ENCODE measurements at places on chromosomes 11 and 22. TPM values are rescaled to one million over a fixed set of nuclear protein-coding genes. Genes with fewer than 3 reads are reported as not detected.

DNA sequence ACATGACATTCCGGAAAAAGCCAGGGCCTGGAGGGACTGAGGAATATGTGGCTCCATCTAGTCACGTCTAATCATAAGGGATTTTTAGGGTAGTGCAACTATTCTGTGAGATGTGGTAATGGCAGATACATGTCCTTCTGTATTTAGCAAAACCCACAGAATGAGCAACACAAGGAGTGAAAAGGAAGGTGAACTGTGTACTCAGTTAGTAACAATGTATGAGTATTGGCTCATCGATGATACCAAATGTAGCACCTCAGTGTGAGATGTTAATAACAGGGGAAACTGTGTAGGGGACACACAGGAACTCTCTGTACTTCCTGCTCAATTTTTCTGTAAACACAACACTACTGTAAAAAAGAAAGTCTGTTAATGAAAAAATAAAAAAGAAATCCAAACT, 42.0 kb upstream of the CARS1 start:
- DNase-seq, result no peak

GRCh38 chr22:40609216-40609615, 27.3 kb downstream of the MRTFA start:
- DNase-seq, result no peak

DNA sequence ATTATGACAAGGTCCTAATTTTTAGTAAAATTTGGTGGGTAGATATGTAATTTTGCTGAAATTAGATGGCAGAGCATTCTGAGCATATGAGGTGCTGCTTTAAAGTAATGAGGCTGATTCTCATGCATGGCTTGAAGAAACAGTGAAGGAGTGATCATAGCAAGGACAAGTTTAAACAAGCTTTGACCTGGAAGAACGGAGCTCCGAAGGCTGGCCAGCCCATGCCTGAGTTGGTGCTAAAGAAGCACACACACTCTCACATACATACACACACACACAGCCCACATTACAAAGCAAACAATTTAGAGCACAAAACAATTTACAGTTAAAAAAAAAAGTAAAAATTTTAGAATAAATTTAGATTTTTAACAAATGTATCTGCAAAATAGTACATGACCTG, 150.7 kb downstream of the DCDC1 start:
- DNase-seq, result no peak

DNA sequence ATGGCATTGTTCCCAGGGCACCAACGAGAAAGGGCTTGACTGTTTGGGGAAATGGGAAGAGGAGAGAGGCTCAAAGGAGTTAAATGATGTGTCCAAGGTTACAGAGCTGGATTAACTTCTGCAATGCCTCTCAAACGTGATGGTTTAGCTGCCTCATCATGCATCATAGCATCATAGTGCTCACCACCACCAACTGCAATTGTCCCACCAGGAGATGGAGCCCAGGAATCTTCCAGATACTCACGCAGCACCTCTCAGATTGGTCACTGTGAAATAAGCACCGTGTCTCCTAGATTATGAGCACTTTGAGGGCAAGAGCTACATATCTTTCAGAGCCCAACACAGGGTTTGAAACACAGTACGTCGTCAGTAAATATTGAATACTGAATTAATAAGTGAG, 69.2 kb downstream of the PRSS23 start:
- DNase-seq, result no peak

DNA sequence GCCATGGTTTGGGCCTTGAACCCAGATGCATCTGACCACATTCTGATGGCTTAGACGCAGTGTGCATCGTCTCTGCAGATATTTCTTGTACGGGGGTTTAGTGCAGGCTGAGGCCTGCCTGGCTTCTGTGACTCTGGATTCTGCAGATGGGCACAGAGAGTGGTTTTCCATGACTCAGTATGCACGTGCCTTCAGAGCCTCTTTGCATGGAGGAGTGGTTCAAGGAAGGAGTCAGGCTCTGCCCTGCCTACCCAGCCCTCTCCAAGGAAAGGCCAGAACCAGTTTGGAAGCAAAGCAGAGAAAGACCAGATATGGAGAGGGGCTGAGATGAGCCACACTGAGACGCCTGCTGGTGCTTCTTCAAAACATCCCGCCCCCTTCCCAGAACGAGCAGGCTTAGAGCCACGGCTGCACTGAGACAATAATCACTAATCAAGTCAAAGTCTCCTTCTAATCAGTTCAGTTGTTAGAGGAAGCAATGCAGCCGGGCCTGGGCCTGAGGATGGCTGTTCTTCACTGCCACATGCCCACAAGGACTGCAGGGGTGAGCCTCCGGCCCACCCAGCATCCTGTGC, 308.9 kb downstream of the NXPE2 start:
- DNase-seq, result no peak

GRCh38 chr11:128515826-128516778, 71.3 kb downstream of the ETS1 start:
- DNase-seq, result no peak

DNA sequence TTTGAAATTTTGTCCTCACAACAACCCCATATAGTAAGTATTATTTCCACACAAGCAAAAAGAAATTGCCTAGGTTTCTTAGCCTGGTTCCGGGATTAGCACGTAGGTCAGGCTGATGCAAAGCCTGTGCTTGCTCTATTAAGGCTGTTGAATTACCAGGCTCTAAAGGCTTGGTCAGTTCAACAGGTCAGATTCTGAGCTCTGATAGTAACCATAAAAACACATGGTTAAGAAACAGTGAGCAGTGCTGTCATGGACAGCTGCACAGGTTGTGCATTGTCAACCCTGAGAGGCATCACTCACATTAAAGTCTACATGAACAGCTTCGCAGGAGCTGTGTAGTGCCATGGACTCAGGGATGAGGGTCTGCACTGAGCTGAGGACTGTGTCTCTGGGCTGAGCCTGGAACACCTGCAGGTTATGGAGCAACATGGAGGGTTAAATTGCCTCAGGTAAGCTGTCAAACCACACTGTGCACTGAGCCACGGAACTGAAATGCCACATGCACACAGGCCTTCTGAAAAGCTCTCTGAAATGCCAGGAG, 98.0 kb downstream of the PIWIL4 start:
- no peak for DNase-seq

DNA sequence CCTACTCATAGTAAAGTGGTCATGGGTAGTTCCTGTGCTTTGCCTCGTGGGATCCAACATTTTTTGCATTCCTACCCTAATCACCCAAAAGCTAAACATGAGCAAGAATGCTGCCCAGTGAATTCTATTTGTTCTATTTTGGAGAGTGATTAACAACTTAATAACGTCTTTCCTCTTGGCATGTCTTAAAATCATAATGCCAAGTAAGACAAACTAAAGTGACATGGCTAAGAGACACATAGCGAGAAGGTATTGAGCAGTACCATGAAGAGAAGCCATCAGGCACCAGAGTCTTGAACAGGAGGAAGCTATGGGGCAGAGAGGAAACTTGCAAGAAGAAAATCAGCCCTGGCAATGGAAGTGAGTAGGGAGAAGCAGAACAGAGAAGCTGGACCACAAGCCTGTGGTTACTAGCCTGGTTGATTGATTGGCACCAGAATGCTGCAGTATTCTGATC, 32.0 kb downstream of the EXPH5 start:
- DNase-seq, result no peak

DNA sequence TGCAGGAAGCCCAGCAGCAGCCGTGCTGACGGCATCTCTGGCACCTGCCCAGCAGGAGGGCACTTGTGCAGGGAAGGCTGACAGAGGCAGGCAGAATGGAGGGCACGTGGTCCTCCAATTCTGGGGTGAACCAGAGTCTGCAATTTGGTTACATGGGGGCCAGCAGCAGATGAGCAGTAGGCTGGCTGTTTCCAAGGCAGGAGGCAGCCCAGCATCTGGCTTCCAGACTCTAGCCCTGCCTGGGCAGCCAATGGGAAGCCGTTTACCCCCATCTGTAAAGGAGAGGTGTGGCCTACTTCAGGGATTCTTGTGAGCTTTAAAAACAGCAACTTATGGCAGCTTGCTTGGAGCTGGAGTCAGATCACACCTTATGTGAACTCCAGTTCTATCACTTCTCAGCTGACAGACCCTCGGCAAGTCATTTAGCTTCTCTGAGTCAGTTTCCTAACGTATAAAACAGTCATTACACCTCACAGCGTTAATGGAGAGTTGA, 27.9 kb upstream of the RASL10A start:
- DNase-seq, result no peak

- no peak for DNase-seq
Measured at GRCh38 chr11:44528103-44528502, 37.4 kb upstream of the CD82 start.

DNA sequence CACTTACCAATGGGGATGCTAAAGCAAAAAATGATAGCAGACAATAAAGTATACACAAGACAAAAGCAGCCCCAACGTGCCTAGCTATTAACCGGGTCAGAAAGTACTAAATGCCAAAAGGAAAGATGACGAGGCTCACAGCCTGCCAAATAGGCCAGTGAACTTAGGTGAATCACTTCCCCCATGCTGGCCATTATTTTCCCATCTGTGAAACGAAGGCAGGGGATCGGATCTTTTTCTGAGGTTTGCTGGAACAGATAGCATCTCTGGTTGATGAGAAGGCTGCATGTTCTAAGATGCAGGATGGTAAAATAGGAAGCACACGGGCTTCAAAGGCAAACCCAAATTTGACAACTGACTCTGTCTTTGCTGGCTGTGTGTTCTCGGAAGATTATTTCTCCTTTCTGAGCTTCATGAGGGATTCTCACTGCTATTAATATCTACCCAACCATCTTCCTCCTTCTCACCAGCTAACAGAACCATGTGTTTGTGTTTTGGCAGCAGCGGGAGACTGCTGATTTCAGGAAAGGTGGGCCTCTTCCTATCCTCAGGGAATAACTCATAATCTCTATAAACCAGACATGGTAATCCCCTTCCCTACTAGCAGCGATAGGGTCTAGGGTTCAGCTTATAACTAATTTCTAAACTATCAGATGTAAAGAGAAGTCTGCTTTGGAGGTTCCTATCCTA, 390.7 kb downstream of the LARGE1 start:
- DNase-seq, result no peak

DNA sequence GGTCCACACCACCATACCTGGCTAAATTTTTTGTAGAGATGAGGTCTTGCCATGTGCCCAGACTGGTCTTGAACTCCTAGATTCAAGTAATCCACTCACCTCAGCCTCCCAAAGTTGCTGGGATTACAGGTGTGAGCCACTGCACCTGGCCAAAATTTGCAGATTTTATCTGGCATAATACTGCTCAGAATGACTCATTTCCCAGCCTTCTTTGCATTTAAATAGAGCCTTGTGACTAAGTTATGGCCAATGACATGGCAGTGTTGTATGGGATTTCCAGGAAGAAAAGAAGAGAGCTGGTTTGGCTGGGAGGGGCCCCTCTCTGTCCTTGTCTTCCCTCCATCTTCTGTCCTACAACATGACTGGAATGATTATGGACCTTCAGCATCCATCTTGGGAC, 55.8 kb downstream of the CCDC34 start:
- no peak for DNase-seq

GRCh38 chr22:31489632-31490495, at the start of gene EIF4ENIF1:
TSS of gene EIF4ENIF1 (minus strand) at chr22:31489842. CDS start at chr22:31488718, 1,124 bp downstream.
- DNase-seq, result peak; percentile 80

CATSPER1 gene
- not detected for total RNA-seq

KRTAP5-11 gene
- total RNA-seq, result not detected

THY1 gene
- not detected for total RNA-seq

LRRN4CL gene
- not detected for total RNA-seq

SCARF2 gene
- 6.9 TPM for total RNA-seq

MYO7A gene
- total RNA-seq, result 0.84 TPM

GAL3ST3 gene
- total RNA-seq, result not detected

ART1 gene
- not detected for total RNA-seq

KIRREL3 gene
- total RNA-seq, result not detected
